Activated T-cell treated with anti-CD3 and anti-CD28 coated beads for 24 hours (primary cell): ENCODE measurements at places on chromosomes 11 and 22.

DNA sequence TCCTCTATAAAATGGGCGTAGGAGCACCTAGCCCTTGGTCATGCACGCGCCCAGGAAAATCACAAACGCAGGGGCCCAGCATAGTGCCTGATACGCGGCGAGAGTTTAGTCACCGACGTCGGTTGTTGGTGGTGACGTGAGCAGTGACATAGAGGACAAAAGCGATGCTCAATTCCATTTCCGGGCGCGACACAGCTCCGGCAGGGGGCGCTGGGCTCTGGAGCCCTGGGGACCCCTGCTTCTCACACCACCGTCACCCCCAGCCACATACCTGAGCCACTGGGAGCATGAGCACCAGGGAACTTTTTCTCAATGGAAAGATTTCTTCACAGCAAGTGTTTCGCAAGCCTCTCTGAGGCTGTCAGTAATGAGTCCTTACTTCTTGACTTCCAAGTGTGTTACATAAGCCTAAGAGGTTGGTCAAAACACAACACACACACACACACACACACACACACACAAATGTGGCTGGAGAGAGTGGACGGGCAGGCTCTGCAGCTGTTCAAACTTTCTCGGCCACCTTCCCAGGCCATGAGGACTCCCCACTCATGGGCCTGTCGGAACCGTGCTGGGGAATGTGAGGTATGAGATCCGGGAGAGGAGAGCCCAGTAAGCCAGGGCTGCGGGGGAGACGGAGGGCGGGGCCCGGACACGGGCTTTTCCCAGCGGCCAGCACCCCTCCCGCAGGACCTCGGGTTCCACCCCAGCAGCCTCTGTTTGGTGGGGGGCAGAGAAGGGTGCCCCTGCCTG lies 36.9 kb upstream of the LINC01488 start:
- no peak for DNase-seq

- DNase-seq, result no peak
Observed at GRCh38 chr11:97574976-97575665, 1185.3 kb downstream of the JRKL start.

DNA sequence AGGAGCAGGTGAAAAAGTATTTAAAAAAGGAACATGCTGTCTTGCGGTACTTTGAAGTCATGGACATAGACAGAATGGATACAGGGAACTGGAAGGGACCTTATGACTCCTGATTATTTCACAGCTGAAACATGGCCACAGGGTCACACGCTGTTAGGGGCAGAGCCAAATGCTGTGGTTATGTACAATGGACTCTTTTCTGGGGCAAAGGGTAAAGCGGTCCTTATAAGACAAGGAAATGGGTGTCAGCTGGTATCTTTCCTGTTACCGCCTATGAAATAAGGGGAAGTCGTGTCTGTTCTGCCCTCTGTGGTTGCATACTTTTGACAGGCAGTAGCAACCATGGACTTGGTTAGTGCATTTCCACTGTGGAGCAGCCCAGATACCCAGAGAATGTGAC lies 12.8 kb upstream of the ST14 start:
- no peak for DNase-seq

DNA sequence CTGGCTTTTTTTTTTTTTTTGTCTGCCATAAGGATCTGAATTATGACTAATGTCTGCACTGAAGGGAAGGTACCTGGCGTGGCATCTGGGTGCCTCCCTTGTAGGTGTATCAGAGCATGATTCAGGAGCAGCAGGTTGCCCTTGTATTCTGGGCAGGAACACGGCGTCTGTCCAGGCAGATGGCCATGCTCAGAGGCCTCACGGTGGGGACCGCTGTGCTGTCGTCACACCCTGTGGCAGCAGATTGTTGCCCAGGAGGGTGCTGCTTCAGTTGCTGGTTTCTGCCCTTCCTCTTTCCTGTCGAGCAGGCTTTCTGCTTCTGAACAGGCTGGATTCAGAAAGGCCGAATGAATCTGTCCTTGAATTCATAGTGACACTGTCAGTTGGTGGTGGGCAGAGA lies 11.0 kb downstream of the ZNRF3 start:
- no peak for DNase-seq

DNA sequence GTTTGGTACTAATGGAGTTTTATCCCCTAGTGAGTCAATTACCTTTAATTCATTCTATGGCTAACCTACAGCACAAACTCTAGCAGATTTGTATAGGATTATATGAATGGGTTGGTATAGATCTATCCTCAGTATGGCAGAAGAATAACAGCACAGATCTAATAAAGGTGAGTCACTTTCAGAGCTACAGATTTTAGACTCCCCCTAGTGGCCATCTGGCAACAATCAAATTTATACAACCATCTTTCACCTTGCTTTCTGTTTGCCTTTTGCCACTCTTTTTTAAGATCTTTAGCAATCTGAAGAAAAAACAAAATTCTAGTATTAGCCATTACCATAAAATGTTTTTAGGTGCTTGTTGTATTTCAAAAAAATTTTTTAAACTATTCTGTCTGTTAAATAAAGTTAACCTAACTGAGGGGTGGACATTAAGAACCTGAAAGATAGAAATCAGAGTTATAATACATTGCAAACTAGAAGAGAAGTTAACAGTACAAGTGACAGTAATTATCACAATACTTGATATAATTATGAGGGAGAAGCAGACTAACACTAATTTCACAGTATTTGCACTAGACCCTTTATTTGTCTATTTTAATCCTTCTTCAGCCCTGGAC lies 25.8 kb downstream of the DDIAS start:
- DNase-seq, result no peak

GRCh38 chr11:10038521-10039302 lies 255.3 kb downstream of the SBF2 start:
- no peak for DNase-seq

DNA sequence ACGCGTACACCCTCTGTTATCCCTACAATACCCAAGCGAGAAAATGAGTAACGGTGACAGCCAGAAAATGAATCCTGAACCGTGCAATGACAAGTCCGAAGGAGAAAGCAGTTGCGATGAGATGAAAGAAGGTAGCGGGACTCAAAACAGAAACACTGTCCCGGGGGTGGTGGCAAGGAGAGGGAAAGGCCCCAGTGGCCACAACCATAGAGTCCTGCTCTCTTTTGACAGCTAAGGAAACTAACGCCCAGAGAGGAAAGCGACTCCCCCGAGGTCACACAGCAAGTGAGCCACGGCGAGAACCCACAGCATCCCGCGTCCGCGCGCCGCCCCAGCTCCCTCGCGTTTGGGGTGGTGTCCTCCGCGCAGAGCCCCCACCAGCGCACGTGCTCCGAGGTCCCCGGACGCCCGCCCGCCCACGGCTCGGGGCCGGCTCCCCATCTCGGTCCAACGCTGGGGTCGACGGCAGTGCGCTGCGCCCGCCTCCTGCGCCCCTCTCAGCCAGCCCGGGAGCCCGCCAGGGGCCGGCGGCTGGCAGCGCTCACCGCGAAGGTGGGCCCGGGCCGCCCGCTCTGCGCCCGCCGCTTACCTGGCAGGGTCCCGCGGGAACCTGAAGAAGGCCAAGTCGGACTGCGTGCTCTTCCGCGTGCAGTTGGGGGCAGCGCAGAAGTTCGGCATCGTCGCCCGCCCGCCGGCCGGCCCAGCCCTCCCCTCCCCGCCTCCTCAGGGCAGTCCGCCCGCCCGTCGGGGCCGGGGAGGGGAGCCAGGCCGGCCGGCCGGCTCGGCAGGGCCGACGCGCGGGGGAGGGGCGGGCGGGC lies 564 bp downstream of the THAP12 start:
- DNase-seq, result peak; percentile 54

DNA sequence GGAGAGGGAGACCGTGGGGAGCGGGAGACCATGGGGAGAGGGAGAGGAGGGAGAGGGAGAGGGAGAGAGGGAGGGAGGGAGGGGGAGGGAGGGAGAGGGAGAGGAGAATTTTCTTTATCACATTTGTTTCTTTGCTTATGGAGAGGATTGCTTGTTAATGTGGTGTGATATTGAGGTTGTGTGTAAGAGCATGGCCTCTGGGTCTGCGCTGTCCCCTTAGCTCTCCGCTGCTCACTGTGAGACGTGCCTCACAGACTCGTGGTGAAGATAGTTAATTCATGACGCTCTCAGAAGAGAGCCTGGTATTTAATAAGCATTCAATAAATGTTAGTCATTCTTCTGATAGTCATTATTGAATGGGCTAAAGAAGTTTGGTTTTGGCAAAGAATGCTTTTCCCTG lies 26.2 kb downstream of the PPFIA1 start:
- no peak for DNase-seq

DNA sequence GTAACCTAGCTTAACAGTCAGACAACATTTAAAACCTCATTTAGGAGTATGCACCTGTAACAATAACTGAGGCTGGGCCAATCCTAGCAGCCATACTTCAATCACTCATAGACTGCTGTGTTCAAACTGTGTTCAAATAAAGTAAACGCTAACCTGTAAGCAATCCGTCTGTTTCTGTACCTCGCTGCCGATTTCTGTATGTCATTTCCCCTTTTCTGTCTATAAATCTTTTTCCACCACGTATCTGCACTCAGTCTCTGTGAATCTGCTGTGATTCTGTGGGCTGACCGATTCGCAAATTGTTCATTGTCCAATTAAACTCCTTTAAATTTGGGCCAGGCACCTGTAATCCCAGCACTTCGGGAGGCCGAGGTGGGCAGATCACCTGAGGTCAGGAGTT lies 12.3 kb downstream of the APOBEC3H start:
- DNase-seq, result no peak
